ENCODE measurements at places on chromosomes 1 and 21. TPM values are rescaled to one million over a fixed set of nuclear protein-coding genes. Genes with fewer than 3 reads are reported as not detected.

KANK4 gene
- not detected for total RNA-seq

SYT2 gene
- total RNA-seq, result not detected

NBPF3 gene
- 8.2 TPM for total RNA-seq

NPHS2 gene
- not detected for total RNA-seq

GJA8 gene
- total RNA-seq, result not detected

TRAF3IP3 gene
- total RNA-seq, result 290 TPM

NUP210L gene
- 0.03 TPM for total RNA-seq

KPRP gene
- not detected for total RNA-seq

COG2 gene
- total RNA-seq, result 21.4 TPM

GNAT2 gene
- total RNA-seq, result not detected

OR2T2 gene
- not detected for total RNA-seq

MFAP2 gene
- not detected for total RNA-seq

RPS8 gene
- total RNA-seq, result 3,436 TPM

AADACL3 gene
- not detected for total RNA-seq

GLIS1 gene
- not detected for total RNA-seq

ADGRL4 gene
- not detected for total RNA-seq

MED8 gene
- 14.8 TPM for total RNA-seq

RXFP4 gene
- total RNA-seq, result not detected

KRTAP11-1 gene
- not detected for total RNA-seq

AURKAIP1 gene
- 59.2 TPM for total RNA-seq

MIXL1 gene
- not detected for total RNA-seq

AHCTF1 gene
- total RNA-seq, result 65.6 TPM

SYT14 gene
- total RNA-seq, result not detected

GJB4 gene
- total RNA-seq, result not detected

KDF1 gene
- total RNA-seq, result 0.95 TPM

RNASEL gene
- total RNA-seq, result 3.7 TPM

CRP gene
- not detected for total RNA-seq

LCE3C gene
- total RNA-seq, result not detected

PITHD1 gene
- total RNA-seq, result 110 TPM

ATP1A4 gene
- 0.22 TPM for total RNA-seq

KCNN3 gene
- total RNA-seq, result not detected

CFHR4 gene
- total RNA-seq, result not detected

MTMR11 gene
- 0.49 TPM for total RNA-seq

SYTL1 gene
- total RNA-seq, result 135 TPM

CASZ1 gene
- 21.8 TPM for total RNA-seq

TTLL7 gene
- total RNA-seq, result not detected

AIM2 gene
- total RNA-seq, result 0.36 TPM

NBPF6 gene
- total RNA-seq, result not detected

HJV gene
- not detected for total RNA-seq

ANKRD35 gene
- total RNA-seq, result 0.11 TPM

KIF14 gene
- 0.11 TPM for total RNA-seq

MIB2 gene
- 59.4 TPM for total RNA-seq

S100A1 gene
- total RNA-seq, result not detected

TRNP1 gene
- total RNA-seq, result 0.19 TPM

GBP6 gene
- total RNA-seq, result 0.08 TPM

PGM1 gene
- 5.4 TPM for total RNA-seq

TACSTD2 gene
- 0.36 TPM for total RNA-seq

OR6K3 gene
- not detected for total RNA-seq

ZNF436 gene
- 3.7 TPM for total RNA-seq

TOR3A gene
- total RNA-seq, result 17.2 TPM

HSPA13 gene
- total RNA-seq, result 41.4 TPM

RASAL2 gene
- total RNA-seq, result not detected

LMX1A gene
- not detected for total RNA-seq
